Stimulated activated effector memory CD8-positive, alpha-beta T cell treated with anti-CD3 and anti-CD28 coated beads, Interleukin-12 subunit alpha, Interleukin-12 subunit beta, amount 100 ng/mL, for 72 hours (primary cell): ENCODE measurements at places on chromosomes 1 and 21.
A peak's percentile ranks its signal among the peaks of the same experiment; 100 is the strongest.

DNA sequence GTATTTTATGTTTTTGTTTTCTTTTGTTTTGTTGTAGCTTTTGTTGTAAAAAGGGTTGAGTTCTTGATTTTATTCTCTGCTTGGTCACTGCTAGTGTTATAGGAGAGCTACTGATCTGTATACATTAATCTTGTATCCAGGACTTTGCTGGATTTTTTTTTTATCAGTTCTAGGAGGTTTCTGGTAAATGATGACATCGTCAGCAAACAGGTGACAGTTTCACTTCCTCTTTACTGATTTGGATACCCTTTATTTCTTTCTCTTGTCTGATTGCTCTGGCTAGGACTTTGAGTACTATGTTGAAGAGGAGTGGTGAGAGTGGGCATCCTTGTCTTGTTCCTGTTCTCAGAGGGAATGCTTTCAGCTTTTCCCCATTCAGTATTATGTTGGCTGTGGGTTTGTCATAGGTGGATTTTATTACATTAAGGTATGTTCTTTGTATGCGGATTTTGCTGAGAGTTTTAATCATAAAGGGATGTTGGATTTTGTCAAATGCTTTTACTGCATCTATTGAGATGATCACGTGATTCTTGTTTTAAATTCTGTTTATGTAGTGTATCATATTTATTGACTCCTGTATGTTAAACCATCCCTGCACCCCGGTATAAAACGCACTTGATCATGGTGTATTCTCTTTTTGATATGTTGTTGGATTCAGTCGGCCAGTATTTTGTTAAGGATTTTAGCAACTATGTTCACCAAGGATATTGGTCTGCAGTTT, 905.7 kb downstream of the LTN1 start:
- no peak for DNase-seq

DNA sequence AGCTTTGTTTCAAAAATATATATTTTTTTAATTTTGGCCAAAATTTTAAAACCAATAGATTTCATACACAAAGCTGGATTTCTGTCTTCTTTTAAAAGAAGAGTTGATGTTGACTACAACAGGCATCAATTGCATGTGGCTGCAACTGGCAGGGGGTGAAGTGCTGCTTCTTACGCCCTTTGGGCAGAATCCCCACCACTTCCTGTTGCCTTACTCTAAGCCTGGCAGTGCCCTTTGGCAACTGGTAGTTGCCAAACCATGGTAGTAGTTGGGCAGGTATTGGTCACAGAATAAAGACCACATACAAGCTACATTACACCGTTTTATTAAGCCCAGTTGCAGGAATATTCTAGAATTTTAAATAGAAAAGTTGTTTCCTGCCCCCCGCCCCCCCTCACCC, 17.0 kb downstream of the LAMC2 start:
- no peak for DNase-seq

DNA sequence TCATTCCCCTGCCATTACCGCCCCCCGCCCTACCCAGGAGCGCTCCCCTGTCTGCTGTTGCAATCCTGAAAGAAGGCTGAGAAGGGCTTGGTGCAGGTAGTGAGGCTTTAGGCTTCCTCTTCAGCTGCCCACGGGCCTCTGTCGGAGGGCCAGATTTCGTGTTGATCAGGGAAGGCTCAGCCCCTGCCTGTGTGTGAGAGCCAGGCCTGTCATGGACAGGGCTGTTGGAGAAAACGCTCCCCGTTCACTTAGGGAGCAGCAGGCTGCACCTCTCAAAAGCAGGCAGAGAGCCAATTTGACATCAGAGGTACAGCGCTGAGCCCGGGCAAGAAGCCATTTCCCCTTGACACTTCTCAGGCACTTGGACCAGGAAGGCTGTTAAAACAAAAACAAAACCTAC, 19.0 kb downstream of the TEX35 start:
- no peak for DNase-seq

DNA sequence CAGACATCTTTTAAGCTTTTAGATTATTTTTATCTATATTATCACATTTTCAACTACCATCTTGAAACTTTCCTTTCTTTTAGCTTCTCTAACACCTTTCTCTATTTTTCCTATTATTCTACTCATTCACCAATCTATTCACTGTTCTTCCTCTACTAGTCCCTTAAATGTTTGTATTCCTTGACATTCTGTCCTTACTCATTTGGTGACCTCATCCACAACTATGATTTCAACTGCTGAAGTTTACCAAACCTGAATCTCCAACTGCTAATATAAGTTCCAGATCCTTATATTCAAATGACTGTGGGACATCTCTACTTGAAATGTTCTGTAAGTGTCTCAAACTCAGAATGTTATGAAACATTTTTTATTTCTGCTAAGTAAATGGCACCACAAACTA, 49.2 kb downstream of the TUT4 start:
- DNase-seq: no peak

DNA sequence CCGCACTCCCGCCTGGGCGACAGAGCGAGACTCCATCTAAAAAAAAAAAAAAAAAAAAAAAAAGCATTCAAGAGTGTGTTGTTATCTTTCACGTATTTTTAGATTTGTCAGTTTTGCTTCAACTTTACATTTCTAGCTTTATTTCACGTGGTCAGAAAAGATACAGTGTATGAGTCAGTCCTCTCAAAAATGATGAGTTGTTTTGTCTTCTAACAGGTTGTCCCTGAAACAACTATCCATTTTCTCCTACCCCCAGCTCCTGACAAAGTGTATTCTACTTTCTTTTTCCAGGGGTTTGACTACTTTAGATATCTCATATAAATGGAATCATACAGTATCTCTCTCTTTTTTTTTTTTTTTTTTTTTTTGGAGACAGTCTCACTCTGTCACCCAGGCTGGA, 5.5 kb upstream of the ZNF695 start:
- no peak for DNase-seq

DNA sequence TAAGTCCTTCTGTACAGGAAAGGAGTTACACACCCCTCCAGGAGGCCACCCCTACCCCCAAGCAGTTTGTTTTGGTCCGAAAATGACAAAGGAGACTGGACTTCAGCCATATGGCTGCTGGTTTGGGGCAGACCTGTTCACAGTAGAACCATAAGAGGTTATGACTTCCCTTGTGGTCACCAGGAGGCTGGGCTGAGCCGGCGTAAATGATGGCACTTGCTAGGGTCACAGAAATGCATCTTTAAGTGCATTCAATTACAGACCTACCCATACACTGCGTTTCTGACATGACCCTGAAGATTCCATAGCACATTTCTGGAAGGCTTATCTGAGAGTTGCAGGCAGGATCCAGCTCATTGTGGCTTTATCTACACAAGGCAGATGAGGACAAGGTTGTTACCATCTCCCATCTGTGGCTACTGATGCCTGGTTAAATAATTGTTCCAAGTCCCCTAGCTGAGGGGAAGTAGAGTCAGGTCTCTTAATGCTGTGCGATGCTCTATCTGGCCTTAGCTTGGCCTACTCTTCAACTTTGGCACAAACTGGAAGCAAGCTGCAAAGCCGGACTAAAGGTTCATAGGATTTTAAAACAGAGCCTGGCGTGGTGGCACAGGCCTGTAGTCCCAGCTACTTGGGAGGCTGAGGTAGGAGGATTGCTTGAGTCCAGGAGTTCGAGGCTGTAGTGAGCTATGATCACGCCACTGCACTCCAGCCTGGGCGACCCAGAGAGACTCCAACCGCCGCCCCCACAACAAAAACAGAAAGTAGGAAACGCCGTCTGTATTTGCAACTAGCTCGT, 1.7 kb upstream of the TRIM67 start:
- DNase-seq: no peak

- no peak for DNase-seq
Observed at GRCh38 chr1:110197905-110198629, 12.0 kb upstream of the KCNC4 start.

GRCh38 chr1:120176092-120176855, at the start of gene SEC22B:
SEC22B (minus strand) TSS chr1:120176520; CDS start chr1:120176381, 139 bp downstream.
- peak; percentile 96 for DNase-seq

DNA sequence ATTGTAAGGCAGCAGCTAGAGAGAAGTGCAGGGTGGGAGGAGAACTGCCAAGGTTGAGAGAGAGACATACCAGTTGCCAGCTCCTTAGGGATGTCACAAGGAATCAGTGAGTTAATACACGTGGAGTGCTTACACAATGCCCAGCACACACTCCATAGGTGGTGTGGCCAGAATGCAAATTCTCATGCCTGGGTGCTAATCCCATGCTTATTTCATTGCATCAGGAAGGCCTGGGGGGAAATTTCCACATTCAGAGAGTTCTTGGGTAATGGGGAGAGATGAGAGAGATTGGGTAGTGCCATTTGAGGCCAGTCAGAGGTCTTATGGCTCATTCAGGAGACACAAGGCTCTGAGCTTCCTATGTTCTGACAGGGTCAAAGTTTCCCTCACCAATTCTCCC, 38.7 kb downstream of the GJA5 start:
- DNase-seq: no peak
